ENCODE measurements at places on chromosomes 2 and 18.

- no peak for DNase-seq
Measured at GRCh38 chr2:106827158-106827557, 58.8 kb downstream of the ST6GAL2 start.

DNA sequence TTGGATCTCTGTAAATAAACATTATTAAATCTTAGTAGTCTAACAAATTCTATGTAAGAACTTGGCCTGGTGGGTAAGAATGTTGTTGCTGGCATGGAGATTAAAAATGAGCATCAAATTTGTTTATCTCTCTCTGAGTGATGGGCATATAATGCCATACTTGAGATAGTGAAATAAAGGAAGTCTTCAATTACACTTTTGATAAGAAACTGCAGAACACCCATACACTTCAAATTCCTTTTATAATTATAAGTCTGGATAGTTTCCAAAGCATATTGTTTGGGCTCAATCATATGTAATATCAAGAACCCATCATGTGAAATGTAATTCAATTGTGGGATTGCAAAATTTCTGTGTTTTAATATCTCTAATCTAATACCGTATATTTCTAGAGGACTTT, 47.4 kb upstream of the PARD3B start:
- no peak for DNase-seq

DNA sequence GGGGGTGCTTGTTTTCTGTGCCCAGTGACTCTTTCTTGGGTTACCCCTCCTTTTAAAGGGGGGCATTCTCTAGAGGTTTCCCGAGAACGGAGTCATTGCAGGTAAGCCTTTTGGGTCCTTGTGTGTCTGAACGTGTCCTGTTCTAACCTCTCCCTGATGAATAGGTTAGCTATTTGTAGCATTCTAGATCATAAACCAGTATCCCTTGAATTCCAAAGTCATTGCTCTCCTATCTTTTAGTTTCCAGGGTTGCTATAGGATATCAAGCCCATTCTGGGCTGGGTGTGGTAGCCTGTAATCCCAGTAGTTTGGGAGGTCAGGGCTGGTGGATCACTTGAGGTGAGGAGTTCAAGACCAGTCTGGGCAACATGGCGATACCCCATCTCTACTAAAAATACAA, 65.9 kb upstream of the YWHAQ start:
- DNase-seq, result no peak

DNA sequence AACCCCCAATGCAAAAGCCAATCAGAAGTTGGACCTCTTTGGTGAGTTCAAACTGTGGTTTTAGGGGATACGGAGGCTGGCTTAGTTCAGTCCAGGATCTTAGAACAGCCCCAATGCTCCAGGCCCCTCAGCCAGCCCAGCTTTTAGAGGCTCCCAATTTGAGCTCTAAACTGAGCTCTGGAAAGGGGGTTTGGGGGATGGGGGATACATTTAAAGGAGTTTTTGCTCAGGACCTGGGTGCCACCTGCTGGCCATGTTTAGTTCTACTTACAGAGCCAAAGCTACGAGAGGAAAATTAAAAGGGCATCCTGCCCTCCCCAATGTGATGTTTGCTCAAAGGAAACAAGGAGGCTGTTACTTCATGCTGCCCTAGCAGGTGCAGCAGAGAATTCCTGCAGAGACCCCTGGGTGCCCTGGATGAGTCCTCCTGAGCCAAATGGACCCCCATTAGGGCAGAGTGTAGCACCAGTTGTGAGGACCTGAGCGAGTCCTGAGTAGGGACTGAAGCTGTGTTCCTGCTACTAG, 15.9 kb upstream of the TMEM214 start:
- peak; percentile 41 for DNase-seq

DNA sequence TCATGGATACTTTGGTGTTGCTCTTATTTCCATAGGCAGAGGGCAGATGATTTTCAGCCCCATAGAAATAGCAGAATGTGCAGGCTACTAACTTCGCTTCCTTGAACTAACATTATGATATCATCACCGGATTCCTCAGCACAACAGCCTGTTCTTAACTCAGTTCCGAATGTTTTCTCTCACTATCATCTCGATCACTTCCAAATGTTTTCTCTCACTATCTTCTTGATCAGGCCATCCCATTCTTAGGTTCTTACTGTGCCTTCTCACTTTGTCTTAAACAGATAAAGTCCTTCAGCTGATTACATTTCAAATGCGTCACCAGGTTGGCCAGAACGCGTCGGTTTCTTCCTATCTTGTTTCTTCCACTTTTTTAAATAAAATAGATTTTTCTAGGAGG, 11.4 kb upstream of the MBD2 start:
- no peak for DNase-seq

- DNase-seq, result no peak
Measured at GRCh38 chr18:71011389-71011788, 722.5 kb downstream of the SOCS6 start.

DNA sequence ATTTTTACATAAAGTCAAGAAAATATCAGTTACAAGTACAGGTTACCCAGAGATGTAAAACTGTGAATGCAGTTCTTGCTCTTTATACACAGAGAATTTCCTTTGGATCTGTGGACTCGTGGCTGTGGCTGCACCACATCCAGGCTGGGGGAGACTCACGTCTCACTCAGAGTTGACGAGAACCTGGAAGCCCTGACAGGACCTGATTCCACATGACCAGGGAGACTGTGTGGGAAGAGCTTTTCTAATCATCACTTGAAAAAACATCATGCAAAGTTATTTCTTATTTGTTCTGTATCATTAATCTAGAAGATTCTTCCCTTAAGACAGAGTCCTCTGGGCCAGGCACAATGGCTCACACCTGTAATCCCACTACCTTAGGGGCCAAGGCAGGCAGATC, 1159.0 kb downstream of the RPIA start:
- DNase-seq, result no peak

- no peak for DNase-seq
Measured at GRCh38 chr2:101047075-101047766, 45.1 kb downstream of the RPL31 start.

DNA sequence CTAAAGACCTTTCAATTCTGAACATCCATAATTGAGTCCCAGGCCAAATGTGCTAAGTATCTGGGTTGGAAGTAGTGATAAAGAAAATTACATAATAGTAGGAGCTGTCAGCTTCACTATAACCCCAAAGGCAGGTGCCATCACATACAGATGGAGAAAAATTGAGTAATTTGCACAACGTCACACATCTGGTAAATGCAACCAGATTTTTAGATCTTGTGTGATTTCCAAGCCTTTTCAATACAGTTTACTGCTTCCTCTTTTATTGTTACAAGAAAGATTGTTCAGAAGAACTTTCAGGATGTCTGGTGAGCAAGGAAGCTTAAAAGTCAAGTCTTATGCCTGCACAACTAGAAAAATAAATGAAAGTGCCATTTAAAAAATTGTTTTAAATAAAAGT, 62.3 kb downstream of the UBE2E3 start:
- DNase-seq, result no peak

GRCh38 chr2:95068256-95068655, 42.7 kb downstream of the MAL start:
- DNase-seq, result no peak

DNA sequence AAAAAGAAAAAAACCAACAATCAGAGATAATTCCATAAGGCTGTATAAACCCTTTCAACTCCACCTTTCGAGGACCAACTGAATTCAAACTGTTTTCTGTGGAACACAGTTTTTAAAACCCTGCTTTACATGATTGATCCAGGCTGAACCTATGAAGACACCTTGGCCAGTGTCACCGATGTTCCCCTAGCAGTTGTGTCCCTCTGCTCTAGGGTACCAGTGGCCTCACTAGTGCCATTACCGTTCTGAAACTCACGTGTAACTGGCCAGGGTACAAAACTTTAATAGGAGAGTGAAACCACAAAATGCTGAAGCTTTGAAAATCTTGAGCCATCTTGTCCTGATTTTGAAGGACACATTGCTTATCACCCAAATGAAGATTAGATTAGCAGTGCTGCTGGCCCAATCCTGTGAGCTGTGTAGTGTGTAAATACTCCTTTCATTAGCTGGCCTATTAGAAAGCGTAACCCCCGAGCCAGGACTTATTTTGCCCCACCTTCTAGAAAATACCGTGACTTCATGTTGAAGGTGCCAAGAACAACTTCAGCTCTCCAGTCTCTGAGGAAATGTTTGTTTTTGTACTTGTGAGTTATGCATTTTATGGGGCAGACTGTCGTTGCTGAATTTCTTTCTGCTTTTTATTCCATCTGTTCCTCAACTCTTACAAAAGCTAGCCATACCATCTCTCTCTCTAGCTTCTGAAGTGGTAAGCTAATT, 147.8 kb upstream of the MAP3K20 start:
- DNase-seq, result no peak

DNA sequence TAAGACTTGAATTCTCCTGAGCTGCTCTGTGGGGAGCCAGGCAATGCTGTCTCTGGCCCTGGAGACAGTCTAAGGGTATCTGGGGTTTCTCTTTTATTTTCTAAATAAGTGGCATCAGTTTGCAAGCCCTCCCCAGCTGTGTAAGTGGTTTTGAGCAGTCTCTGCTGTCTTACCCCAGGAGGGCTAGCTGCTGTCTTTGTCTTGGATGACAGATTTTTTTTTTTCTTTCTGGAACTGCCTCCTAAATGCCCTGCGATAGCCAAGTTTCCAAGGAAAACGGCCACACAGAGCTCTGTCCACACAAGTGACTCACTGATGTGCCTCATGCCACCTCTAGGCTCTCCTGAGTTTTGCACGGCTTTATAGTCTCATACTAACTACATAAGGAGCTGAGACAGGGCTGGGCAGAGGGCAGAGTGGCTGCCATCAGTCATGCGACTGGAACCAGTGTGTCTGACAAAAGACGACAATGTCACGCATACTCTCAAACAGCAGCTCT, 37.2 kb upstream of the THOC1 start:
- no peak for DNase-seq

DNA sequence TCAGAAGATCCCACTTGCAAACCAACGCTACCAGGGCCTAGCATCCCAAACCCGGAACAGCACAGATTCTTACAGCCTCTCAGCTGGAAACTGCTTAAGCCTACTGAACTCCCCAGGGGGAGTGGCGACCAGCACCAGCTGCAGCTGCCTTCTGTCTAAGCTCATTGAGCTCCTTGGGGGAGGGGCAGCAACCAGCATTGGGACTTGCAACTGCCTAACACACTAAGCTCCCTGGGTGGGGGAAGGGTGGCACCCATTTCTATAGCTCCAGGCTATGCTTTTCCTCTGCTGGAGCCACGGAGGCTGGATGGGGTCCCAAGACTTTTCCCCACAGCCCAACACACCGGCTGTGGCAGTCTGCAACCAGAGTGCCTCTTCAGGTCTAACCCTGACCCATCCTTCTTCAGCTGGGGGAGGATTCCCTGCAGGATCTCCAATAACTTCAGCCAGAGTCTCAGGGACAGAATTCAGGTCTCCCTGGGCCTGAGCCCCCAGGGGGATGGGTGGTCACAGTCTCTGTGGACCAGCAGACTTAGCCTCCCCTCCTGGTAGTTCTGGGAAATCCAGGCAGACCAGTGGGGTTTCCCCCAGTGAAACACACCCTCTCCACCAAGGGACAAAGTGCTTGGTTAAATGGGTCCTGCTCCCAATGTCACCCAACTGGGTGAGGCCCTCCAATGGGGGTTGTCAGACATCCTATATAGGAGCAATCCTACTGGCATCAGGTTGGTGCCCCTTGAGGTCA, 45.9 kb upstream of the ITGA4 start:
- DNase-seq, result no peak

DNA sequence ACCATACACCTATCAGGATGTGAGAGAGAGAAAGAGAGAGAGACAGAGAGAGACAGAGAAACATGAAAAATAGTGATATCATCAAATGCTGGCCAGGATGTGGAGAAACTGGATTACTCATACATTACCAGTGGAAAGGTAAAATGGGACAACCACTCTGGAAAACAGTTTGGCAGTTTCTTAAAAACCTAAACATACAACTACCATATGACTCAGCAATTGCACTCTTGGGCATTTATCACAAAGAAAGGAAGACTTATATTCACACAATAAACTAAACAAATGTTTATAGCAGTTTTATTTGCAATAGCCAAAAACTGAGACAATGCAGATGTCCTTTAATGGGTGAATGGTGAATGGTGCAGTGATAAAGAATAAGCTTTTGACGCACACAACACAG, 29.1 kb downstream of the SLC4A3 start:
- DNase-seq, result no peak

DNA sequence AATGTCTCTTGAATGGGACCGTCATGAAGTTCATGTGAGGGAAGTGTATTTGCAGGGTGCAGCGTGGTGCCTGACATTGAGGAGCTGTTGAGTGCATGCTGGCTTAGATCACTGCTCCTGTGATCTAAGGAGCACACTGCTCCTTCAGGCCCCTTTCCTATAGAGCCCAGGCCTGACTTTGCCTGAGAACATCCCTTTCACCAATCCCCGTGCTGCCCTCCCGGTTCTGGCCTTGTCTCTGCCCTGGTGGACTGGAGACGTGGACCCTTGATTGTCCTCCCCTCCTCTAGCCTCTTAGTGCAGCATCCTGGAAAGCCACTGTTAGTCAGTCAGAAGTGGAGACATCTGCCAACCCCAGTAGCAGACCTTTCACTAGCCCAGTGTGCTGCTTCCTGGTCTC, 323.6 kb upstream of the HS6ST1 start:
- DNase-seq, result no peak

DNA sequence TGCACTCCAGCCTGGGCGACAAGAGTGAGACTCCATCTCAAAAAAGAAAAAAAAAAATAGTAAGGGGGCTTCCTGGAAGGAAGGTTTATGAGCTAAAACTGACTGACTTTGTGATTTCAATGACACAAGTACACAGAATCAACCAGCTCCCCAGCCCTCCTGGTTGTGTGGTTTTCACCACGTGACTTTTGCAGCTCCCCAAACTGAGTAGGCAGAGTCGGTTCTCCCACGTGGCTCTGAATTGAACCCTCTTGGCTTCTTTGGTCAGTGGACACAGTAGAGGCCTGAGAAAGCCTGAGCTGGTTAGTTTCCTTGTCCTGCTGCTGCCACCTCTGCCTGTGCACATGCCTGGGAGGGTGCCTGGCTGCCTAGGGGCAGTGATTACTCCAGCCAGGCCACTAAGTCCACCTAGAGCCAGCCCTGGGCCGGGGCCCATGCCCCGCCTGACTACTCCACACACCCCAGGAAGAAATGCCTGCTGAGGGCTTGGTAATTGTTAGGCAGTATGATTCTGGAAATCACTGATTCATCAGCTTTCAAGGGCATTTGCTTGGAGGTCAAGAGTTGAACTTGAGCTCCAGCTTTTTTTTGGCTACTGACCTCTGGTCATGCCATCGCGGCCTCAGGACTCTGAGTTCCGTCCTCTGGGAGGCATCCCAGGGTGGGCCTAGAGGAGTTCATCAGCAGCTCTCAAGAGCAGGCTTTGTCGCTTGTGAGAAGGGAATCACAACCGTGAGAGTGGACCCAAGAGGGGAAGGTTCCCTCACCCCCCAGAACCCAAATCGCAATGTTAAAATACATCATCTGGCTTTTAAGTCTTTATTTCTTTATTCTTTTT, 431.9 kb upstream of the HS6ST1 start:
- no peak for DNase-seq
